GM12891 (cell line): ENCODE measurements at places on chromosomes 1 and 21.

DNA sequence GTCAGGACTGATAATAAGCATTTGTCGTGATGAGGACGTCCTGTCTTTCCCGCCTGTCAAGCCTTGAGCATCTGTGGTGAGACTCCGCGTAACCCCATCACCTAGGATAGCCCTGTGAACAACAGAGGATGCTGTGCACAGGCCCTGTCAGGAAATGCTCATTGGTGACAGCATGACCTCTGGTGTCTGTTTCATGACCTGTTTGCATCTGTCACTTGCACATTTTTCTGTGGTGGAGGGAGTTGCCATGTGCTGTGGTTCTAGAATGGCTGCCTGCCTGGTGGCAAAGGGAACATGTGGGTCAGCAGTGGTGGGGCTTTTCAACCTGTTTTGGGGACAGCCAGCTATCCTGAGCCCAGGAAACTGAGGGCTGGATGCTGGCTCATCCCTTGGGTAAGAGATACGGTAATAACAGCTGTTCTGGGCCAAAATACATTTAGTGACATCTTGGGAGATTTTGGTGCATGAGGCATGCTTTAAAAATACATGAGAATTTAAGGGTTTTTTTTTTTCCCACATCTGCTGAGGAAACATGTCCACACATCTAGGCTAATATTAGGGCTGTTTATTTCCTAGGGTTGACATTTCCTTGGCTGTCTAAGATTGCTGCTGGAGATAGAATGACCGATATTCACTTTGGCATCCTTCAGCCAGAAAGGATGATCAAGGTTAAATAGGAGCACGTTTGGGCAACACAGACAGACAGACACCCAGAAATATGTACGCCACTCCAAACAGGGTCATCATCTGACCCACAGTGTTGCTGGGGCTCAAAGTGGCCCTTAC, 52.9 kb downstream of the KCNC4 start:
- no peak for DNase-seq

- DNase-seq = no peak
These were observed 34.8 kb downstream of the RPAP2 start for GRCh38 chr1:92333668-92334067.

- no peak for DNase-seq
These were observed 88.2 kb upstream of the AKT3 start for GRCh38 chr1:243938208-243938607.

DNA sequence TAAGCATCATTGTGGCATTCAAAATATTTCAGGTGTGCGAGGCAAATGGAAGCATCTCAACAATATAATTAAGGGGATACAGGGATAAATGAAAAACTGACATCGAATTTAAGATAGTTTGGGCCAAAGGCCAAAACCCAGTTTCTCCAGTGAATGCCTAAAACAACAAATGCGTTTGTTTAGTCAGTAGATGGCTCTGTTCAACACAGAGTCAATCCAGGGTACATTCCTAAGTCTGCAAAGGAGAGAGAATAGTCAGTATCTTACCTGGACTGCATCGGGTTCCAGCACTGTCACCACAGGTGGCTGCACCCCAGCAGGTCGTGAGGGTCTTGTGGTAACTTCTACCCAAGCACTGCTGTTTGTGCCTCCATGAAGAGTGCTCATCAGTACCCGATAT, 321.1 kb downstream of the KCTD3 start:
- no peak for DNase-seq
